ENCODE measurements at places on chromosomes 2 and 18.
A peak's percentile ranks its signal among the peaks of the same experiment; 100 is the strongest.

GRCh38 chr18:43588838-43589237 is 311.5 kb upstream of the SYT4 start:
- no peaks in the 10 kb centered on the region for H3K4me1 ChIP-seq
- no peak for DNase-seq

GRCh38 chr2:176131848-176132158 is 2.3 kb downstream of the HOXD8 start:
- H3K4me1 ChIP-seq = no peaks in the 10 kb centered on the region
- no peaks in the 10 kb centered on the region for H3K36me3 ChIP-seq
- no peak overlapping the region for H3K4me3 ChIP-seq
- DNase-seq = no peak

GRCh38 chr2:26521054-26521912 is 43.4 kb upstream of the OTOF start:
- H3K27me3 ChIP-seq = peaks cover 59% of the 10 kb centered on the region
- H3K4me1 ChIP-seq = no peaks in the 10 kb centered on the region
- no peaks in the 10 kb centered on the region for H3K36me3 ChIP-seq

DNA sequence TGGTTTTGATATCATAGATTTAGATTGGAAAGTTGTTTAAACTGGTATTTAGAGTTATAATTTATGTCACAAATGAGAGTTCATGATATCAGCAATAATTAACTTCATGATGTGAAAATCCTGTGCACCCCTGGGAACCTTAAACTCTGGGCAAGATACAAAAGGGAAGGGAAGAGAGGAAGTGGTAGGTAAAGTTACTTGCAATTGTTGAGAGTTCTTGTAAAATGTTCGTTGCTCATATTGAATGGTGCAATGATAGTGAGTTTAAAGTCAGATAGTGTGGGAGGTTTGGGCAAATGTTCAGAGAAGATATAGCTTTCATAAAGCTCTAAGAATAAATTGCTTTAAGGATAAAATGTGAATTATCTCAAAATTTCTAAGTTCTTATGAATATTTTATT is 75.4 kb downstream of the SP110 start:
- H3K27me3 ChIP-seq = no peaks in the 10 kb centered on the region
- DNase-seq = no peak
- no peak overlapping the region for H3K4me3 ChIP-seq
- no peak overlapping the region for H3K27ac ChIP-seq

GRCh38 chr2:164903204-164903603 is 52.1 kb downstream of the SLC38A11 start:
- H3K27me3 ChIP-seq = no peaks in the 10 kb centered on the region
- H3K36me3 ChIP-seq = no peaks in the 10 kb centered on the region
- H3K27ac ChIP-seq = no peak overlapping the region
- no peaks in the 10 kb centered on the region for H3K4me1 ChIP-seq
- H3K4me3 ChIP-seq = no peak overlapping the region

- no peaks in the 10 kb centered on the region for H3K4me1 ChIP-seq
- H3K27me3 ChIP-seq = no peaks in the 10 kb centered on the region
- no peak overlapping the region for H3K4me3 ChIP-seq
- DNase-seq = no peak
- no peak overlapping the region for H3K27ac ChIP-seq
Observed at GRCh38 chr2:150552041-150552820, 64.8 kb upstream of the RND3 start.

DNA sequence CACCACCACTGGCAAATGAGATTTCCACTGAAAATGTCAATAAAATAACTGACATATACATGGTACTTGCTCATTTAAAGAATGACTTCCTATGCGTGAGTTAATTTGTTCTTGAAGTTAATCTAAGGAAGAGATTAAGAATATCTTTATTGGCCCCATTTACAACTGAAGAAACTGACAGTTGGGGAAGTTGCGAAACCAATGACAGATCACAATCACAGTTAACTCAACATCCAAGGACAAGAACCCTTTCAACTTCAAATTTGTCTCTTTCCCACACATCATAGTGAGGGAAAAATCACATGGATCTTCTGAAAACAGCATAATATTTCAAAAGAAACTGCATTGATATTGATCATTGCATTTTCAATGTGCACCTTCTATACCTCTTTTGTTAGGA is 565.4 kb downstream of the IRS1 start:
- no peaks in the 10 kb centered on the region for H3K36me3 ChIP-seq
- no peak overlapping the region for H3K4me3 ChIP-seq
- no peak for DNase-seq
- no peaks in the 10 kb centered on the region for H3K4me1 ChIP-seq
- H3K27ac ChIP-seq = no peak overlapping the region

- H3K27me3 ChIP-seq = no peaks in the 10 kb centered on the region
- H3K27ac ChIP-seq = no peak overlapping the region
- H3K4me1 ChIP-seq = no peaks in the 10 kb centered on the region
Observed at GRCh38 chr18:2961821-2962220, 51.1 kb downstream of the LPIN2 start.

- no peaks in the 10 kb centered on the region for H3K4me1 ChIP-seq
- no peak overlapping the region for H3K4me3 ChIP-seq
- peak; percentile 87 for DNase-seq
- peaks cover 8% of the 10 kb centered on the region for H3K36me3 ChIP-seq
Observed at GRCh38 chr2:240513549-240514287, 44.1 kb downstream of the ANKMY1 start.

Measured in PC-9 (cell line).